ENCODE measurements at places on chromosomes 1 and 21.

GRCh38 chr1:100718581-100718980 lies 961 bp upstream of the VCAM1 start:
- no peak for DNase-seq
- no peak overlapping the region for H3K4me3 ChIP-seq
- H3K36me3 ChIP-seq: no peaks in the 10 kb centered on the region
- no peak overlapping the region for H3K27ac ChIP-seq

- H3K27me3 ChIP-seq: no peaks in the 10 kb centered on the region
- no peaks in the 10 kb centered on the region for H3K36me3 ChIP-seq
- DNase-seq: no peak
Measured at GRCh38 chr1:178066908-178067614, 26.8 kb upstream of the RASAL2 start.

- H3K4me3 ChIP-seq: no peak overlapping the region
- DNase-seq: no peak
- no peak overlapping the region for H3K27ac ChIP-seq
- H3K27me3 ChIP-seq: peaks cover 3% of the 10 kb centered on the region
Measured at GRCh38 chr21:25541042-25541441, 66.2 kb downstream of the MRPL39 start.

DNA sequence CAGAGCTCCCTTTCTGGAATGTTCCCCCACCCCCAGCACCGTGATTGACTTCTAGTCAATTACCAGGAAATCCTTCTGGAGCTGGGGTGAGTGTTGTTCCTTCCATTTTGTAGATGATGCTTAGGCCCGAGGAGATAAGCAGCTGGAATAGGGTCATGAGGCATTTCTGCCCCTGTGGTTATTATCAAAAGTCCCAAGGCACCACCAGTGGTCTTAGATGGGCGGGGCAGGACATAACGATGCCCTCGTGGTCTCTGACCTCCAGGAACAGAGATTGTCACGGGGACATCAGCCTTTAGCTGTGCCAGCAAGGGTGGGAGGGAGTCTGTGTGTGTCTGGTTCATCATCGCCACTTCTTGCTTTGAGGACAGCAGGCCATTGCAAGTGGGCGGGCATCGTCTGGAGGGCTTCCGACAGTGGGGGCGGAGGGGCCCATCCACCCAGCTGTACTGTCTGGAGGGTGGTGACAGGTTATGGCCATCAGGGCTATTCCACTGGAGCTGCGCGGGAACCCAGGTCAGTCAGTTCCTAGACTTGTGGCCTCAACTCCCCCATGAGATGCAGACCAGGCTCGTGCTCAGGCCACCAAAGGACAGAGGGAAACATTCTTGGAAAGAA lies 22.6 kb downstream of the TNFRSF8 start:
- no peaks in the 10 kb centered on the region for H3K4me1 ChIP-seq
- H3K27me3 ChIP-seq: no peaks in the 10 kb centered on the region
- no peak overlapping the region for H3K4me3 ChIP-seq
- no peaks in the 10 kb centered on the region for H3K36me3 ChIP-seq
- no peak for DNase-seq

- H3K27me3 ChIP-seq: no peaks in the 10 kb centered on the region
- DNase-seq: no peak
- no peak overlapping the region for H3K4me3 ChIP-seq
- peaks cover 63% of the 10 kb centered on the region for H3K4me1 ChIP-seq
- no peak overlapping the region for H3K27ac ChIP-seq
- H3K36me3 ChIP-seq: peaks cover 28% of the 10 kb centered on the region
Measured at GRCh38 chr21:34126691-34127090, 53.3 kb downstream of the MRPS6 start.

GRCh38 chr1:225469051-225469450 lies 41.2 kb upstream of the LBR start:
- H3K4me1 ChIP-seq: peaks cover 23% of the 10 kb centered on the region
- no peak overlapping the region for H3K4me3 ChIP-seq
- H3K27ac ChIP-seq: no peak overlapping the region
- H3K27me3 ChIP-seq: no peaks in the 10 kb centered on the region

GRCh38 chr1:235038701-235039100 lies 89.9 kb downstream of the TOMM20 start:
- H3K4me3 ChIP-seq: no peak overlapping the region
- DNase-seq: no peak
- H3K36me3 ChIP-seq: peaks cover 14% of the 10 kb centered on the region
- no peak overlapping the region for H3K27ac ChIP-seq

GRCh38 chr1:39268906-39269305 lies 64.4 kb downstream of the MACF1 start:
- peaks cover 4% of the 10 kb centered on the region for H3K36me3 ChIP-seq
- peak overlapping the region; percentile 94 for H3K27ac ChIP-seq
- no peak for DNase-seq
- H3K4me3 ChIP-seq: peak overlapping the region; percentile 69
- H3K4me1 ChIP-seq: peaks cover 56% of the 10 kb centered on the region

- H3K36me3 ChIP-seq: no peaks in the 10 kb centered on the region
- H3K27ac ChIP-seq: no peak overlapping the region
- DNase-seq: peak; percentile 46
- H3K4me1 ChIP-seq: no peaks in the 10 kb centered on the region
- no peak overlapping the region for H3K4me3 ChIP-seq
Measured at GRCh38 chr1:223257856-223258550, 106.0 kb downstream of the SUSD4 start.

DNA sequence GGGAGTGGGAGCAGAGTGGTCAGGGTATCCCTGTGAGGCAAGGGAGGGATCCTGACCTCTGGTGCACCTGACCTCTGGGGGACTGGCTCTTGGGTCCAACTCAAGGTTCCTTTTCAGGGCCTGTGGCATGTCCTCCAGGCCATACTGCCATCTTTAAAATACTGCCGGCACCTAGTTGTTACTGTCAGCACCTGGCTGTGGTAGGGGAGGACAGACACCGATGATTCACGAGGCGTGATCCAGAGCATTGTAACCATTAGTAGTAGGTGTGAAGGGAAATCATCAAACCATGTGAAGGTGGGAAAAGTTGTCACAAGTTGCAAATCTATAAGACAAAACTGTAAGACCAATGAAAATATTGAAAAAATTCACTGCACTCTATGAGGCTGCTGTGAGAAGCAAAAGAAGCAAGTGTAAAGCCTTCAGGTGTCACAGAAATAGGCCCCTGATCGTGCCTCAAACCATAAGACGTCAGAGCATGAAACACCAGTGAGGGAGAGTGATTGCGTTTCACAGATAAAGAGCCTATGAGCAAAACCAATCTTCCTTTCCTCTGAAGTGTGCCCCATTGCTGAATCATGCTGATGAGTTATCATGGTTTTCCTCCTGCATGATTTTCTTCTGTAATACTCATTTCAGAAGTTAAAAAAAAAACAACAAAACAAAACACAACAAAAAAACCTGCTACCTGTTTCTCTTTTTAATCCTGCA lies 55.3 kb downstream of the CDC7 start:
- H3K4me1 ChIP-seq: peaks cover 34% of the 10 kb centered on the region
- no peaks in the 10 kb centered on the region for H3K27me3 ChIP-seq
- no peak for DNase-seq
- H3K27ac ChIP-seq: no peak overlapping the region
- H3K36me3 ChIP-seq: no peaks in the 10 kb centered on the region

- H3K27me3 ChIP-seq: peaks cover 2% of the 10 kb centered on the region
- no peaks in the 10 kb centered on the region for H3K36me3 ChIP-seq
Measured at GRCh38 chr1:190444464-190444863, 33.2 kb downstream of the BRINP3 start.

- H3K4me3 ChIP-seq: no peak overlapping the region
- H3K27me3 ChIP-seq: peaks cover 16% of the 10 kb centered on the region
- no peak overlapping the region for H3K27ac ChIP-seq
- no peaks in the 10 kb centered on the region for H3K36me3 ChIP-seq
Measured at GRCh38 chr1:24299901-24300300, 19.3 kb upstream of the GRHL3 start.

GRCh38 chr1:172184506-172185191 lies 235.8 kb upstream of the C1orf105 start:
- peak overlapping the region; percentile 72 for H3K27ac ChIP-seq
- no peak overlapping the region for H3K4me3 ChIP-seq
- no peaks in the 10 kb centered on the region for H3K36me3 ChIP-seq
- DNase-seq: no peak

- DNase-seq: no peak
- H3K36me3 ChIP-seq: peaks cover 5% of the 10 kb centered on the region
- H3K4me1 ChIP-seq: peaks cover 36% of the 10 kb centered on the region
- H3K27me3 ChIP-seq: peaks cover 3% of the 10 kb centered on the region
- H3K4me3 ChIP-seq: peak overlapping the region; percentile 99
- peak overlapping the region; percentile 99 for H3K27ac ChIP-seq
Measured at GRCh38 chr1:86705665-86705985, 1.2 kb downstream of the SH3GLB1 start.

DNA sequence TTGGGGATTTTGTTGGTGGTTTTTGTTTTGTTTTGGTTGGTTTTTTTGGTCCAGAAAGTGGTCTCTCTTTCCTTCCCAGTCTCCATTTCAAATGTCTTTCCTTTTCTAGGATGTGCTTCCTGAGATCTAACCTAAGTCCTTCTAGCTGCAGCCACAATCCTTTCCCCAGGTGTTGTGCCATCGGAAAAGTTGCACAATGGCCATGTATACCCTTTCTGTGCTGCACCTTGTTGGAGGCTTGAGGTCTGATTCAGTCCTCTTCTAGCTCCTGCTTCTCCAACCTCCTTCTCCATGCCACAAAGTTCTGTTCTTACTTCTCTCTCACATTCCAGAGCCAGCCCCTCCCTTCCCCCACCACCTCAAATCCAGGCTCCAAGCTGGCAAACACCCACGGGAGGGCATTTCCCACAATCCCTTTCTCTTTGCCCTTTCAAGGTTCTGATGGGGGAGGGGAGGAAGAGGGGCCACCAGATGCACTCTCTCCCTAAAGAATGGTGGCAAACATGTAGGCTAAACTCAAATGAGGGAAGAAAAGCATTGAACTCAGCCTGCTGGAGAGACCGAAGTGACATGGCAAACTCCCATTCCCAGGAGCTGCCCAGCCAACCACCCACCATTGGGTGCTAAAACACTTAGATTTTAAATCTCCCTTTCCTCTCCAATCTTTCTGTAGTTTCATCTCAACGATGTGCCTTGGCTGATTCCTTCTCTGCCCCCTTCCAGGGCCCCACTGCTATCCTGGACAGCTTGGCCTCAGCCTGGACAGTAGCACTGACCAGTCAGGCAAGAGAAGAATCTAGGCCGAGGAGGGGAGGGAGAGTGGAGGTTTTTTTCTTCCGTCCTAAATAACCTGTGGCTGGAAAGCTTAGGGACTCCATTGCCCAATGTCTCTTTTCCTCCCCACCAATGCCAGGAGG lies 2.9 kb downstream of the KCNJ10 start:
- H3K36me3 ChIP-seq: no peaks in the 10 kb centered on the region
- H3K4me1 ChIP-seq: peaks cover 7% of the 10 kb centered on the region
- H3K4me3 ChIP-seq: no peak overlapping the region
- H3K27ac ChIP-seq: no peak overlapping the region
- no peak for DNase-seq

DNA sequence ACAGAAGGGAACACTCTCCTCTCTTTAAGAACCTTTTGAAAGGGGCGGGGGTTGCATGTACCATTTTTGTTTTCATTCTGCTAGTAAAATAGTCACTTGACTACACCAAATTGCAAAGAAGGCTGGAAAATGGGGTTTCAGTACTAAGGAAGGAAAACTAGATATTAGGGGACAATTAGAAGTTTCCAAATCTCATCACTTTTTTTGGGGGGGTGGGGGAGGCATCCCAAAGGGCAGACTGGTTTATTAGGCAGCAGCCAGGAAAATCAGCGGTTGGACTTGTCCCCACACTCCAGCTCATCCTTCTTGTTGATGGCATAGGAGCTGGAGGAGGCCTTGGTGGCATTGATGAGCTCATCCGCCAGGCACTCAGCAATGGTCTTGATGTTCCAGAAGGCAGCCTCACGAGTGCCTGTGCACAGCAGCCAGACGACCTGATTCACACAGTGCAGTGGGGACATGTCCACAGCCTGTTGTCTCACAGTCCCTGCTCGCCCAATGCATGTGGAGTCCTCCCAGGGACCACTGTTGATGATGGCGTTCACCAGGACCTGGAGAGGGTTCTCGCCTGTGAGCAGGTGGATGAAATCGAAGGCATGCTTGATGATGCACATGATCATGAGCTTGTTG lies 1.7 kb upstream of the TMEM50B start:
- H3K27me3 ChIP-seq: no peaks in the 10 kb centered on the region
- no peak for DNase-seq
- peak overlapping the region; percentile 90 for H3K4me3 ChIP-seq
- no peak overlapping the region for H3K27ac ChIP-seq

All from osteocyte (in vitro differentiated cells).